ENCODE measurements at places on chromosomes 2 and 18.

- DNase-seq = no peak
Observed at GRCh38 chr2:101983486-101983885, 8.3 kb upstream of the IL1R2 start.

DNA sequence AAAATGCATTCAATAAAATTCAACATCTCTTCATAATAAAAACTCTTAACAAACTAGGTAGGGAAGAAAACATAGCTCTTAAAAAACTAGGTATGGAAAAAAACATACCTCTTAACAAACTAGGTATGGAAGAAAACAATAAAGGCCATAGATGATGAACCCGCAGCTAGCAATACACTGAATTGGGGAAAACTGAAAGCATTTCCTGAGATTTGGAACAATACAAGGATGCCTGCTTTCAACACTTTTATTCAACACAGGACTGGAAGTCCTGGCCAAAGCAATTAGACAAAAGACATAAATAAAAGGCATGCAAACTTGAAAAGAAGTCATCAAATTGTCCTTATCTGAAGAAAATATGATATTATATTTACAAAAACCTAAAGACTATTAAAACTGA is 67.8 kb downstream of the NCKAP1 start:
- DNase-seq = no peak

- no peak for DNase-seq
Observed at GRCh38 chr18:63303547-63303946, 16.0 kb downstream of the BCL2 start.

DNA sequence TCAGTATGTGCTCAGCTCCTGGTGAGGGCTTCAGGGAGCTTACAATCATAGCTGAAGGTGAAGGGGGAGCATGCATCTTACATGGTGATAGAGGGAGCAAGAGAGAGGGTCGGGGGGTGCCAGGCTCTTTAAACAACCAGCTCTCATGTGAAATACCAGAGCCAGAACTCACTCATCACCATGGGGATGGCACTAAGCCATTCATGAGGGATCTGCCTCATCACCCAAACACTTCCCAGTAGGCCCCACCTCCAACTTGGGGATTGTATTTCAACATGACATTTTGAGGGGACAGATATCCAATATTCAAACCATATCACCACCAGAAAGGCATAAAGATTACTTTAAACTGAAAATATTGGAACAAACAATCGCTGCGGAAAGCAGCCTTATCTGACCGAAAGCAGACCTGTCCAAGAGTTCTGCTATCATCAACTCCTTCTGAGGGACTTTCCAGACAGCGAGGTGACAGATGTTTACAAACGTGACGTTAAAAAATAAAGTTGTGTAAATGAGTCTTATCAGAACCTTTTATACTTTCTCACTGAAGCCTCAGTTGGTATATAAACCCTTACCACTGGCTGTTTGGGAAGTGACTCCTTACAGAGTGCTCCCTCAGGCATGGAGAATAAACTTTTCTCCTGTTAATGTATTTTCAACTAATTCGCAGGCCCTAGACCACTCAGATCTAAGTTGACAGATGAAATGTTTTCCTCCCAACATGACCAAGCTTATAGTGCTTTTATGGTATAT is 35.5 kb upstream of the PTH2R start:
- no peak for DNase-seq

DNA sequence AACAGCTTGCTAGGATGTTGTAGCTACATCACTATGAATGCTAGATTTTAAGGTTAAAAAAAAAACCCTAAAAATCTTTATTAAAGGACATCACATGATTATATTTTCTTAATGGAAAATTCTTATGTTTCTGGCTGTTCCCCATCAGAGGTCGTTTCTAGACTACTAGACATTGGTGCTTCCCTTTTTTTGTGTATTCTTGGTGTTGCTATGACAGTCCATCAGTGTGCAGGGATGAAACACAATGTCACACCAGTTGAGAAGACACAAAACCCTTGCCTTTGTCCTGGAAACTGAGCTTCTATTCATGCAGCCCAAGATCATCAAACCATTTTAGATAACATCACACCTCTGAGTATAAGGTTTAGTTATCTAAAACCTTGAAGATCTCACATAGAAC is 19.9 kb upstream of the TMEM131 start:
- no peak for DNase-seq

- peak; percentile 28 for DNase-seq
Observed at GRCh38 chr2:71379086-71379485, 47.5 kb downstream of the ZNF638 start.

DNA sequence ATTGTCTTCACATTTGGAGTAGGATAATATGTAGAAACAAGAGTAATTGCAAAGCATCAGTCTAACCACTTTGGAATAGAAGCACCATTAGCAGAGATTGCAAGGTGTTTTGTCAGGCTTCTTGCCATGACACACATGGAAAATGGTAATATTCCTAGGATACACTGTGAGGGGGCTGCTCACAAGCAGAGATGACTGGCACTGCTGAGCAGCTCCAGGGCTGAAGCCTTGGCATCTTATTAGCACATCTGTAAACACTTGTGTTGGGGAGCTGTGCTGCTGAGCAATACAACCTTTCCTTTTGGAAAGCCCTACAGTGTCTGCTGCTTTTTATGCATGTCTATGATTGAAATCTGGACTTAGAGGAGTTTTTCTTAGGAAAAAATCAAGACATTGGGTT is 602.2 kb downstream of the XIRP2 start:
- DNase-seq = no peak

GRCh38 chr2:8303322-8303832 is 378.5 kb upstream of the ID2 start:
- DNase-seq = no peak

GRCh38 chr2:237407700-237408099 is 6.3 kb downstream of the COL6A3 start:
- no peak for DNase-seq

- DNase-seq = no peak
Observed at GRCh38 chr2:197606180-197606579, 69.2 kb downstream of the RFTN2 start.

- no peak for DNase-seq
Observed at GRCh38 chr2:21025690-21026478, 18.0 kb downstream of the APOB start.

- DNase-seq = no peak
Observed at GRCh38 chr18:10413722-10414121, 40.7 kb upstream of the APCDD1 start.

DNA sequence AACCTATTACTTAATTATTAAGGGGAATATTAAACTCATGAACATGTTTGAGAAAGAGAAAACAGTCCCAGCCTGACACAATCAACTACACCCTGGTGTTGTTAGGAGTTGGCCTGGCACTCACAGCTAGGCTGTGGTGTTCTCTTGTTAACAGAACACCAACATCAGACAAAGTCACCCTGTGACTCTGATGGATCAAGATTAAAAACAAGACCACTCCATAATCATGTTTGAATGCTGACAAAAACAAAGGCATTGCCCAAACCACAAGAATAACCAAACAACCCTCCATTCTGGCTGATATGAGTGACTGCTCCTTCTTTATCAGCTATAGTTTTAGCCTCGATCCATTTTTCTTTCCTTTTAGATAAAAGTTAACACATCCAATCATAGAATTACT is 3.0 kb downstream of the BOLL start:
- no peak for DNase-seq

DNA sequence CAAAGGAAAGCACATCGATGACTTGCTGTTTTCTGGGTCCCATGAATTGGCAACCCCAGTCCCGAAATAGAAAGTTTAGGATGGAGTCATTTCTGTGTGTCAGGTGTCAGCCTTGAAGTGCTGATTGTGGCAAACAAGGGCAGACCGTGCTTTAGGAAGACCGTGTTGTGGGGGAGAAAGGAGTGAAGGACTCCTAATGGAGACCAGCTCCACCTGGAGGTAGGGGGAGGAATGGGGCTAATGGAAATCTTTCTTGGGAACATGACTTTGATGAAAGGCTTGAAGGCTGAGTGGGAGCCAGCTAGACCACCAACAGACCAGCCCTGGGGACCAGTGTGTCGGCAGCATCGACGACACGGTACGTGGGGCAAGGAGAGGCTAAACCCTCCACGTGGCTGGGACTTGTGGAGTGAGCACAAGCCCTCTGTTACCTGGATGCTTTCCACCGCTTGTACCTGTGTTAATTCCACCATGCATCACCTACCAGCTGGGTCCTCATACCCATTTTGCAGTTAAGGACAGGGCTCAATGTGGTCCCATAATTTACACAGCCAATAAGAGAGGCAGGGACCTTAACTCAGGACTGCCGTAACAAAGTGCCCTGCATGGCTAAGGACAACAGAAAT is 104.2 kb downstream of the SH3BP4 start:
- no peak for DNase-seq

- DNase-seq = no peak
Observed at GRCh38 chr2:215359576-215359922, 47.7 kb downstream of the ATIC start.

DNA sequence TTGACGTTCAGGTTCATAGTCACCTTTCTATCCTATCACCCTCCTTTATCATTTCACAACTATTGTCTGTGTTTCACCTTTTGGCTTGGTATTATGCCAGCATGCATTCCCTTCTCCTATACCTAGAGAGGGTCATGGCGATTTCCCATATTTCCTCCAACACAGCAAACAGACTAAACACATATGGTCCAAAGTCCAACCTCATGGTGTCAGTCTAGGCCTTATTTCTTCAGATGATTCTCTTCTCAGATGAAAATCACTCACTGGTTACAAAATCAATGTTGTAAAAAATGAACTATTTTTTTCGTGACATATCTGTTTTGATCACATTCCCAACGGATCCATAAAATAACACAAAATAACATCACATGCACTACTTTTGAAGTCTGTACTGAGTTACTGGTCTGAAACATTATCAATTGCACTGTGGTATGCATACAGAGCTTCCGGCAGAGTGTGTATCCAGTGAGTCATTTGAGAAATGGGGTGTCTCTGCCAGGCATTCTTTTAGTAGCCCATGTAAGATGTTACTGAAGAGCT is 204.8 kb upstream of the GALNT5 start:
- peak; percentile 58 for DNase-seq

DNA sequence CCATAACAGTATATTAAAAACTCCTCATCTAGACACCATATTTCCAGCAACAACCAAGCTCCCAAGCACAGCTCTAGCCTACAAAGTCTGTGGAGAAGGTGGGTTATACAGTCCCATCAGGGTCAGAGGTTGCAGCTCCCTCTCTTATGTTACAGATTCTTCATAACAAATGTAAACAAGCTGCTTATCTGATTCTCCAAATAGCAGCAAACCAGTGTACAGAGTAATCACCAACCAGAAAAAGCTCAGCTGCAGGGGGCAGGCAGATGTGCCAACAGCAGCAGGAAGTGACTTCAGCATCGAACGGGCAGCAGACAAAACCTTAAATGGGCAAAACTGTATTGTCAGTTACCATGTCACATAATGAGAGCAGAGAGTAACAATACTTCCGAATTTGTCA is 52.9 kb upstream of the NABP1 start:
- DNase-seq = no peak

DNA sequence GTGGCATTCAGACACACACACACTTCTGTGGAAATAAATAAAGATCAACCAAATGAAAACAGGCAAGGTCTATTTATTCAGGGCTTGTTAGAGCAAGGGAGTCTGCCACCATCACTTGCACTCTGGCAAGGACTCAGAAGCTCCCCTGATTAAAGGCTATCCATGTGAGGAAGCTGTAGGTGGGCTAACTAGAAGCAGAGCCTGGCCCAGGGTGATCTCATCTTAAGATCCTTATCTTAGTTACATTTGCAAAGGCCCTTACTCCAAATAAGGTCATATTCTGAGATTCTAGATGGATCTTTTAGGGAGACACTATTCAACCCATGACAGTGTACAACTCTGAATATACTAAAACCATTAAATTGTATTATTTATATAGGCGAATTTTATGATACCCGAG is 190.0 kb upstream of the SRD5A2 start:
- DNase-seq = no peak

DNA sequence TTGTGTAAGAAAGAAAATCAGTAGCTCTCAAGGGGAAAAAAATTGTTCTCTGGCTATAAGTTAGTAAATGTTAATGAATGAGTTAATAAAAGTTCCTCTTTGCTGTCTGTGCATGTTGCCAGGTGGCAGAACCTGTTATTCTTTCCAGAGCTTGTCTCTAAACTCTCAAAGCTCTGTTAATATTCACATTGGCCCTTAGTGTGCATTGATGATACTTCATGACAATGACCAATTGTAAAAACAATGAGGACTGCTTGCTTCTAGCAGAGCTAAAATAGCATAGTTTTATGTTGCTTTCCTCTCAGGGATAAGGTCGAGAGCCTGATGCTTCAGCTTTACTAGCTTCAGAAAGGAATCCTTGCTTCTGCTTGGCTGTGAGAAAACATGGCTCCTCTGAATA is 91.5 kb downstream of the RAD51AP2 start:
- no peak for DNase-seq

- no peak for DNase-seq
Observed at GRCh38 chr2:215439980-215440512, 4.2 kb upstream of the FN1 start.

DNA sequence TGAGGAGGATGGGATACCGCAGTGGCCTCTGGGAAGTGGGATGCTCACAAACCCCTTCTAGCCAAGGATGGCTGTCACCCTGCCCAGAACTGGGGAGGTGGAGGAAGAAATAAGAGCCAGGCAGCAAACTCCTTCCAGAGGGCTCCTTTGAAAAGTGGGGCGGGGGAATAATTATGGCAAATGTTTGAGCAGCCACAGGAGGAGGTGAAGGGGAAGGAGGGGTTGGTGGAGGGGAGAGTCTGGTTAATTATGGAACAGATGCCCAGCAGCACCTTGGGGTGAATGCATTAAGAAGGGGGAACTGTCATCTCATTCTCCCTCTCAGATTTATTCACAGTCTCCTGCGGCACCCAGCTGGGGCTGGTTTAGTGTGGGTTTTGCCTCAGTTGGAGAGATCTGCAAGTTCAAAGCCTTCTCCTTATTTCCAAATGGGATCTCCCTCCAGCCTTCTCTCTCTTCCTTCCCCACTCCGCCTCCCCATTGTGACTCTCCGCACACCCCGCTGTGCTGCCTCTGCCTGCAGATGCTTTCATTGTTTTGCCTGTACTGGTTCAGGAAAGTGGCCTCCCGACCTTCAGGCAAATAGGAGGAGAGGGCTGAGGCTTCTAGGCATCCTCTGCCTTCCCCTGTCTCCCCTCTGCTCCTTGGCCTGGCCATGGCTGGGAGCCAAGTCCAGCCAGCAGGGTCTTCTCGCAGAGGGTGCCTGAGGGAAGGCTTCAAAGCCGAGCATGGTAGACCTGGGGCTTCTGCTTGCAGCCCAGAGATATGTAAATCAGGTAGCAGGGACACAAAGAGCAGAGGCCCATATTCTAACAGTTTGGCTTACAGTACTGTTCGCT is 457.2 kb upstream of the MEX3C start:
- DNase-seq = no peak

DNA sequence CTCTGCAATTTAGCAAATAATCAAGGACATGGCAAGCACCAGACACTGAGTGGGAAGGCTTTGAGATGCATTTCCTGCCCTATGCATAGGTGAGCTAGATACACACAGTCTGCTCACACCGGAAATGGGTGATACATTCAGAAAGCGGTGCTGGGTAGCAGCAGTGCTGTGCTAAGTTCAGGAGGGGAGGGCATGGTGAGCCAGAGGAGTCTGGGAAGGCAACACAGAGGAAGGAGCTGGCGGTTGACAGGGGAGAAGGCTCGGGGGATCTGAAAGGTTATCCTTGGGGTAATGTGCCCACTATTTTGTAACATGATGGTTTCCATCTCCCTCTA is 57.4 kb upstream of the EPAS1 start:
- DNase-seq = no peak

GRCh38 chr2:9103663-9104277 is 100.3 kb upstream of the MBOAT2 start:
- DNase-seq = no peak

Measured in skeletal muscle cell (primary cell).